ENCODE measurements at places on chromosomes 4 and X. TPM values are rescaled to one million over a fixed set of nuclear protein-coding genes. Genes with fewer than 3 reads are reported as not detected.

Gene TREX2
- total RNA-seq, result 1.7 TPM

Gene AKAP14
- not detected for total RNA-seq

Gene CCNB3
- total RNA-seq, result 0.42 TPM

Gene SRPK3
- 0.03 TPM for total RNA-seq

Gene TRIM61
- total RNA-seq, result not detected

Gene UGT2B10
- total RNA-seq, result not detected

Gene PHOX2B
- 0.02 TPM for total RNA-seq

Gene ZNF718
- total RNA-seq, result 0.61 TPM

Gene CYLC1
- total RNA-seq, result not detected

Gene ASB5
- 0.02 TPM for total RNA-seq

Gene RGN
- not detected for total RNA-seq

Gene ANOS1
- 0.03 TPM for total RNA-seq

Gene ODAPH
- total RNA-seq, result not detected

Gene TSPAN6
- total RNA-seq, result 37.7 TPM

Gene REELD1
- total RNA-seq, result not detected

Gene FANCB
- 3.5 TPM for total RNA-seq

Gene GPRASP2
- total RNA-seq, result 5.9 TPM

Gene MPP1
- total RNA-seq, result 16.7 TPM

Gene BEX1
- not detected for total RNA-seq

Gene USP17L10
- total RNA-seq, result not detected
